Activated CD4-positive, alpha-beta T cell treated with anti-CD3 and anti-CD28 coated beads, Interleukin-2, amount 10 ng/mL, durations not matched to agents 24 days and 14 days (primary cell): ENCODE measurements at places on chromosomes 11 and 22. TPM values are rescaled to one million over a fixed set of nuclear protein-coding genes. Genes with fewer than 3 reads are reported as not detected.
A peak's percentile ranks its signal among the peaks of the same experiment; 100 is the strongest.

DNA sequence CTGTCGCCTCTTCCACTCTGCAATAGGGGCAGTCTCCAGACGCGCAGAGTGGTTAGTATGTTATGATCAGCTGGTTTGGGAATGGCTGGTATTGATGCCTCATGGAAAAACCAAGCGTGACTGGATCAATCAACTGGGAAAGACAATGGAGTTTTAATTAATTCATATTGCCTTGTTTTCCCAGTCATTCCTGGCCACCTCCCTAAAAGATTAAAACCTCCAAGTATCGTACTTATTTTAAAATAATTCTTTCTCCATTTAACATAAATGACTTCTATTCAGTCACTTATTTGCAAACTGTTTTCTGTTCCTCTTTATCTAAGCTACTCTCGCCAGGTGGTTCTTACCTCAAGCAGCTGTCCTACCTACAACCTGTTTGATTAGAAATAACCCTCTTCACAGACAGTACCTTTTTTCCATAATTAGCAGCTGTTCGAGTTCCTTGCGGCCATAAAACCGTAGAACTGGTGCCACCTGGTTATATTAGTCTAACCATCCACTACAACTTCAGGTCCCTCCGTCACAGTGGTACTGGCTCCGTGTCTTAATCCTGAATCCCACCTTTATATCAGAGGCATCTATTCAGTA lies 898 bp downstream of the ZNF215 start:
- H3K4me1 ChIP-seq, result peaks cover 25% of the 10 kb centered on the region
- H3K4me3 ChIP-seq, result peak overlapping the region; percentile 93
- H3K36me3 ChIP-seq, result no peaks in the 10 kb centered on the region
- DNase-seq, result peak; percentile 49

GRCh38 chr11:36007127-36007655 lies 63.3 kb downstream of the LDLRAD3 start:
- no peak for DNase-seq
- peaks cover 4% of the 10 kb centered on the region for H3K27me3 ChIP-seq
- no peaks in the 10 kb centered on the region for H3K4me1 ChIP-seq
- H3K4me3 ChIP-seq, result no peak overlapping the region
- no peaks in the 10 kb centered on the region for H3K36me3 ChIP-seq
- no peak overlapping the region for H3K27ac ChIP-seq

GRCh38 chr11:78856211-78856610 lies 281.5 kb upstream of the NARS2 start:
- H3K27me3 ChIP-seq, result no peaks in the 10 kb centered on the region
- no peaks in the 10 kb centered on the region for H3K4me1 ChIP-seq
- no peak overlapping the region for H3K27ac ChIP-seq
- DNase-seq, result no peak
- H3K4me3 ChIP-seq, result no peak overlapping the region
- no peaks in the 10 kb centered on the region for H3K36me3 ChIP-seq

- no peak overlapping the region for H3K4me3 ChIP-seq
- peak overlapping the region; percentile 34 for H3K27ac ChIP-seq
- peak; percentile 94 for DNase-seq
- peaks cover 8% of the 10 kb centered on the region for H3K4me1 ChIP-seq
These were observed 48.5 kb downstream of the APOL1 start for GRCh38 chr22:36301384-36301828.

- no peak overlapping the region for H3K27ac ChIP-seq
- peaks cover 24% of the 10 kb centered on the region for H3K4me1 ChIP-seq
- no peak overlapping the region for H3K4me3 ChIP-seq
- H3K36me3 ChIP-seq, result peaks cover 5% of the 10 kb centered on the region
- no peak for DNase-seq
These were observed 69.2 kb downstream of the PACSIN2 start for GRCh38 chr22:42945736-42946135.

GRCh38 chr11:131917634-131918384 lies 547.4 kb downstream of the NTM start:
- H3K36me3 ChIP-seq, result no peaks in the 10 kb centered on the region
- H3K4me1 ChIP-seq, result no peaks in the 10 kb centered on the region
- H3K27me3 ChIP-seq, result peaks cover 1% of the 10 kb centered on the region

GRCh38 chr11:69523453-69523852 lies 42.0 kb downstream of the LINC01488 start:
- H3K36me3 ChIP-seq, result no peaks in the 10 kb centered on the region
- DNase-seq, result no peak
- H3K27ac ChIP-seq, result no peak overlapping the region
- peaks cover 2% of the 10 kb centered on the region for H3K27me3 ChIP-seq

GRCh38 chr22:32957200-32957803 lies 100.9 kb downstream of the SYN3 start:
- no peak for DNase-seq
- no peaks in the 10 kb centered on the region for H3K4me1 ChIP-seq
- H3K27me3 ChIP-seq, result no peaks in the 10 kb centered on the region
- H3K4me3 ChIP-seq, result no peak overlapping the region
- H3K27ac ChIP-seq, result no peak overlapping the region

DNA sequence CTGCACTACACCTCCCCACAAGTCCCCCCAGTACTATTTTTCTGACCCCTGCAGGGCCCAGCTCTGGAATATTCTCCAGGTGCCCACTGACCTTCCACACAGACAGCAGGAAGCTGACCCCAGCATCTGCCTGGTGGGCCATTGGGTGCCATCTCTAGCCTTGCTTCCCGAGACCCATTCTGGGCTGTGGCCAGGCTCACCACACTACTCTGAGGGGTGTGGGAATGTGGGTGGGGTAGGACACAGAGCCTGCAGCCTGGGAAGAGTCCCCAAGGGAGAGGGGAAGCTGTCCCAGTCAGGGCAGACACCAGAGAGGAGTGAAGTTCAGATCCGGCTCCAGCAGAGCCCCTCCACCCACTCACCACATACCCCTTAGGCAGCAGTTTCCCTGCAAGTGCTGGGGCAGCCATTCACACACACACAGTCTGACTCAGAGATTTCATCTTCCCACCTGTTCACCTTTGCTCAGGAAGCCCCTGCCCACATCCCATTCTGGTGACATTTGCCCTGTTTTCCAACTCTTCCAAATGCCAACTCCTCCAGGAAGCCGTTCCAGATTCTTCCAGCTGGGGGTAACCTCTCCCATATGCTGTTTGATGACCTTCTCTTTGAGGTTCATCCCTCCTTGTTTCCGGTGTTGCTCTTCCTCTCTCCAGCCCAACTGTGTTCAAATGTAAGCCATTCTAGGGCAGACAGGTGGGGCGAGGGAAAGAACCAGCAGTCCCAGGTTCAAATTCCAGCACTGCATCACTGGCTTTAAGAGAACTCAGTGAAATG lies 1.9 kb downstream of the SLCO2B1 start:
- no peak overlapping the region for H3K4me3 ChIP-seq
- DNase-seq, result no peak
- no peaks in the 10 kb centered on the region for H3K36me3 ChIP-seq
- H3K27me3 ChIP-seq, result peaks cover 8% of the 10 kb centered on the region
- peaks cover 13% of the 10 kb centered on the region for H3K4me1 ChIP-seq
- H3K27ac ChIP-seq, result no peak overlapping the region

GRCh38 chr11:2530855-2531200 lies 86.0 kb downstream of the KCNQ1 start:
- H3K36me3 ChIP-seq, result no peaks in the 10 kb centered on the region
- H3K4me3 ChIP-seq, result no peak overlapping the region
- no peak for DNase-seq
- no peak overlapping the region for H3K27ac ChIP-seq

DNA sequence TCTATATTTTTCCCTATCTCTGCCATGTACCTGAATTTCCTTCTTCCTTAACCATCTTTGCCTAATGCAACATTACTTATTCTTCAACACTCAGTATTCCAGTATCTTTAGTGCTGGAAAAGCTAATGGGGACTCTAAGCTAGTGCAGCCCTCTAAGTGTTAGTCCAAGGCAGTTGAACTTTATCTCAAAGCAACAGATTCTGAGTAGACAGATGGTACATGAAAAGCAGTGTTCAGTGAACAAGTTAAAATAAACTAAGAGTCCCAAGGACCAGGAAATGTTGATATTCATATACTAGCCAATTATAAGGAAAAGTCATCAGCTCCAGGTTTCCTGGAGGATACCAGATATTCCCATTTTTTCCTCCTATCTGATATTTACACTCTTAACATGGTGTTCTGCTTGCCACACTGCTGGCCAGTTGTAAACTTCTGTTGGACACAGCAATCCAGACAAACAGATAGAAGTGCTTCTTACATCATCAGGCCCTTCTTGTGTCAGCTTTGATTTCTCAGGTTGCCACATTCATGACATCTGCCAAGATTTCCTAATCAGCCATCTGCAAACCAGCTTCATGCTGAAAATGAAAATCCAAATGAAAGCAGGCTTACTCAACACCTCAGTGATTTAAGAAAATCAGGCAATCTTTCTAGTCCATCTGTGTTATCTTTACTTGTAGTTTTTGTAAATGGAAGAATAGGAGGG lies 255.9 kb upstream of the POU2AF2 start:
- no peaks in the 10 kb centered on the region for H3K4me1 ChIP-seq
- H3K27me3 ChIP-seq, result peaks cover 2% of the 10 kb centered on the region
- H3K27ac ChIP-seq, result no peak overlapping the region
- no peak overlapping the region for H3K4me3 ChIP-seq
- DNase-seq, result no peak
- no peaks in the 10 kb centered on the region for H3K36me3 ChIP-seq

DNA sequence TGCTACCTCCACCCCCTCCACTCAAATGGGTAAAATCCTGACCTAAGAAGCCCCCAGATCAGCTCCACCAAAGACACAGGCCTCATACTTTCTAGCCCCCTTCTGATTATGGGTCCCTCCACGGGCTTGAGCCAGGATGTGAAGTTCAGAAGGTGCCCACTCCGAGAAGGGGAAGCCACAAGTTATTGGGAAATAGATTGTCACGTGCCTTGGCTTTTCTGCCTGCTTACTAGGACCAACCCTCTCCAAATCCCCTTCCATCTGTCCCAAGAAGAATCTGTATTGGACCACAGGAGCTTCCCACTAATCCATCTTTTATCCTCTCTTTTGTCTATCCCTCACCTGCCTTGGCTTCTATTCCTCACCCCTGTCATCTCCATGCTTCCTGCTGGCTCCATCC lies 3.0 kb upstream of the NRGN start:
- DNase-seq, result no peak
- no peak overlapping the region for H3K27ac ChIP-seq
- no peaks in the 10 kb centered on the region for H3K36me3 ChIP-seq
- no peak overlapping the region for H3K4me3 ChIP-seq
- peaks cover 9% of the 10 kb centered on the region for H3K4me1 ChIP-seq
- H3K27me3 ChIP-seq, result peaks cover 43% of the 10 kb centered on the region

- H3K4me3 ChIP-seq, result no peak overlapping the region
- H3K4me1 ChIP-seq, result peaks cover 32% of the 10 kb centered on the region
- H3K27ac ChIP-seq, result no peak overlapping the region
- no peaks in the 10 kb centered on the region for H3K36me3 ChIP-seq
- no peak for DNase-seq
- H3K27me3 ChIP-seq, result peaks cover 10% of the 10 kb centered on the region
These were observed 15.1 kb downstream of the ADM start for GRCh38 chr11:10319702-10320558.

GRCh38 chr22:46443850-46444389 lies 93.5 kb downstream of the CELSR1 start:
- no peaks in the 10 kb centered on the region for H3K36me3 ChIP-seq
- H3K27me3 ChIP-seq, result peaks cover 2% of the 10 kb centered on the region
- H3K27ac ChIP-seq, result no peak overlapping the region
- DNase-seq, result no peak

GRCh38 chr11:120181376-120181975 lies 29.4 kb upstream of the OAF start:
- peaks cover 10% of the 10 kb centered on the region for H3K27me3 ChIP-seq
- no peak overlapping the region for H3K4me3 ChIP-seq
- DNase-seq, result no peak
- H3K36me3 ChIP-seq, result no peaks in the 10 kb centered on the region
- peaks cover 5% of the 10 kb centered on the region for H3K4me1 ChIP-seq

- H3K27ac ChIP-seq, result peak within 1 kb of the TSS; percentile 95
- DNase-seq, result peak; percentile 97
- H3K27me3 ChIP-seq, result no peaks in the 10 kb centered on the region
- H3K4me3 ChIP-seq, result peak within 1 kb of the TSS; percentile 95
- H3K36me3 ChIP-seq, result peaks cover 21% of the 10 kb centered on the region
- peaks cover 43% of the 10 kb centered on the region for H3K4me1 ChIP-seq
These were observed at the start of gene C2CD2L for GRCh38 chr11:119106564-119107537. Gene C2CD2L, plus strand, starts transcription at chr11:119107344. Its CDS starts 398 bp downstream, at chr11:119107742.

GRCh38 chr11:85647078-85647477 lies 689 bp upstream of the TMEM126A start:
- H3K4me3 ChIP-seq, result peak overlapping the region; percentile 98
- H3K36me3 ChIP-seq, result peaks cover 13% of the 10 kb centered on the region
- H3K27me3 ChIP-seq, result peaks cover 26% of the 10 kb centered on the region
- H3K27ac ChIP-seq, result peak overlapping the region; percentile 98

DNA sequence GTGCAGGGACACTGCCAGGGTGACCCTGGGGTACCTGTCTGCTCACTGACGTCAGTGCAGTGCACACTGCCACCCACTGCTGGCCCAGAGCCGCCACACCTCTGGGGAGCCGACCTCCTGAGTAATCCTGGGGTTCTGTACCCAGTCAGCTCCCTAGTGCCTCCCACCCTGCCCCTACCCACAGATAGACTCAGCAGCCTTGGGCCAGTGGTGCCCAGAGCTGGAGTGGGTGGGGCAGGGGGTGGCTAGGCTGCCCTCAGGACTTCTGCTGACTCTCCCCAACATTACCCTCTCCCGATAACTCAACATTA lies 5.8 kb downstream of the NRXN2 start:
- H3K4me1 ChIP-seq, result no peaks in the 10 kb centered on the region
- H3K27me3 ChIP-seq, result peaks cover 78% of the 10 kb centered on the region
- H3K27ac ChIP-seq, result no peak overlapping the region
- no peaks in the 10 kb centered on the region for H3K36me3 ChIP-seq

- H3K27me3 ChIP-seq, result peaks cover 1% of the 10 kb centered on the region
- no peaks in the 10 kb centered on the region for H3K36me3 ChIP-seq
- no peak overlapping the region for H3K27ac ChIP-seq
- H3K4me1 ChIP-seq, result no peaks in the 10 kb centered on the region
- no peak for DNase-seq
These were observed 57.4 kb downstream of the CLMP start for GRCh38 chr11:123137431-123138224.

OR4C6 gene
- total RNA-seq, result not detected in 2 replicates

OR51B5 gene
- total RNA-seq, result not detected in 2 replicates

ST14 gene
- total RNA-seq, result 0.14 TPM in 1 of 2 replicates, not detected in the other

GGT5 gene
- total RNA-seq, result 0.07 TPM in 1 of 2 replicates, not detected in the other

RAPSN gene
- total RNA-seq, result 0.42 and 1.0 TPM in 2 replicates

OR51T1 gene
- not detected in 2 replicates for total RNA-seq

MGAT3 gene
- 0.90 and 1.9 TPM in 2 replicates for total RNA-seq

IRF7 gene
- 42.8 and 45.3 TPM in 2 replicates for total RNA-seq

SLC22A12 gene
- not detected in 2 replicates for total RNA-seq

KCNQ1 gene
- 6.4 TPM in 2 replicates for total RNA-seq

NTM gene
- total RNA-seq, result not detected in 2 replicates

TSPAN32 gene
- 2.4 and 2.6 TPM in 2 replicates for total RNA-seq

FGF3 gene
- not detected in 2 replicates for total RNA-seq

ALDH3B1 gene
- not detected in 2 replicates for total RNA-seq
